Gastrocnemius medialis (tissue), 4 donors: ENCODE measurements at places on chromosomes 7 and 10. TPM values are rescaled to one million over a fixed set of nuclear protein-coding genes. Genes with fewer than 3 reads are reported as not detected.

GRCh38 chr10:108388706-108389105 lies 1224.2 kb upstream of the SORCS1 start:
- no peak for DNase-seq

GRCh38 chr7:127390186-127390816 lies 2.2 kb downstream of the ZNF800 start:
- no peak for DNase-seq

GRCh38 chr7:2799253-2799652 lies 44.9 kb downstream of the GNA12 start:
- DNase-seq, result no peak

DNA sequence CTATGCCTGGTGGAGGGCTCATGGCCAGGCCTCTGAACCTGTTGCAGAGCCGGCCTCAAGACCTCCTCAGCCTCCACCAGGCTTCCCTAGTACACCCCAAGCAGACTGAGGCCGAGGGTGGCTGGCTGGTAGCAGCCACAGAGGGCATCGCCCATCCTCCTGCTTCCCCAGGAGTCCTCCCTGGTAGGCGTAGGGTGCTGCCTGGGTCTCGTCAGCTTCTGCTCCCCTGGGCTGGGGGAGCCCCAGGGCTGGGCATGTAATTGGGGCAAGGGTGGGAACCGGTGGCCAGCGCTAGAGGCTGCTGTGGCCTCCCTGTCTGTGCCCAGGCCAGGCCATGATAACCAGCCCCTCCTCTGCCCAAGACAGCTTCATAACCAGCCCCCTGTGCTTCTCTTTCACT lies 32.6 kb downstream of the TBATA start:
- no peak for DNase-seq

GRCh38 chr10:5527332-5528200 lies 2.8 kb downstream of the CALML3 start:
- no peak for DNase-seq

DNA sequence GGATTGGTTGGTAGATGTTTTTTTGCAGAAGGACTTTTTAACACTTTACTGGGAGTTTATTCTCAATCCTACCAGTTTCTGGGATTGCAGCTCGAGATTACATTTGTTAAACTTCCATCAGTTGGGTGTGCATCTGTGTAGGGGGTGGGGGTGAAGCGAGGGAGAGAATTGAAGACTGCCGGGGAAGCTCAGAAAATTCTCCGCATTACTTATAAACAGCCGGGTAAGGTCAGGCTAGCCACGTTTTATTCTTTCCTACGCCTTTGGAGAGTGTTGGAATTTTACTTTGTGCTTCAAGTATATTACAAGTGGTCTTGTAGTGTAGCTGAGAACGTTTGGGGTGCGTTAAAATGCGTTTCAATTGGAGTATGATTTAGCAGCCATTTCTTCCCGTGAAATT lies 1.1 kb downstream of the PALS2 start:
- no peak for DNase-seq

DNA sequence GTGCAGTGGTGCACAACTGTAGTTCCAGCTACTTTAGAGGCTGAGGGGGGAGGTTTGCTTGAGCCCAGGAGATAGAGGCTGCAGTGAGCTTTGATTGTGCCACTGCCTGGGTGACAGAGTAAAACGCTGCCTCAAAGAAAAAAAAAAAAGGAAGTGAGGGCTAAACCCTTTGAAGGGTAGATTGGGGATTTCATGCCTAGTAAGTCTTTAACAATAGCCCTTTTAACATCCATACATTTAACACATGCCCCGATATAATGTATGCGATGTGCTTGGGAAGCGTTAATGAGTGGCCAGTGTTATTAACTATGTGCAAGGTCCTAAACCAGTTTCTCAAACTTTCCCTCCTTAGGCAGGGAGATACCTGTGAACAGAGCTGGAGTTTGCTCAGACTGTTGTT lies 229.2 kb upstream of the HPS1 start:
- no peak for DNase-seq

DNA sequence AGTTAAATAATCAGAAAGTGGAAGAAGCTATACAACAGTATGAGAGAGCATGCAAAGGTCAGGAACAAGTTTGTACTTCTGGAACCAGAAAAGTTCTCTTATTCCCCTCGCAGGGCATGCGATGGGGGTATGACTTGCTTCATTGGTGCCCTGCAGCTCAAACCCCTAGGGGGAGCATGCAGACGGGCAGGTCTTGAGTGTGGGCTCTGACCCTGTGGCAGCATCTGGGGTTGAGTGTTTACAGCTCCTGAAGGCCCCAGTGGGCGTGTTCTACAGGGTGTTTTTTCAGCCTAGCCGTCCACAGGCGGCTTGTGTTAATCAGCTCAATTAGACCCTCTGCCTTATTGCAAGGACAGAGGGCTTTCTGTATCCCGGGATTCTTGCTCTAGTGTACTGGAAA lies 44.5 kb downstream of the KIF20B start:
- no peak for DNase-seq

- DNase-seq, result no peak
Measured at GRCh38 chr7:80379034-80379982, 132.6 kb downstream of the GNAT3 start.

DNA sequence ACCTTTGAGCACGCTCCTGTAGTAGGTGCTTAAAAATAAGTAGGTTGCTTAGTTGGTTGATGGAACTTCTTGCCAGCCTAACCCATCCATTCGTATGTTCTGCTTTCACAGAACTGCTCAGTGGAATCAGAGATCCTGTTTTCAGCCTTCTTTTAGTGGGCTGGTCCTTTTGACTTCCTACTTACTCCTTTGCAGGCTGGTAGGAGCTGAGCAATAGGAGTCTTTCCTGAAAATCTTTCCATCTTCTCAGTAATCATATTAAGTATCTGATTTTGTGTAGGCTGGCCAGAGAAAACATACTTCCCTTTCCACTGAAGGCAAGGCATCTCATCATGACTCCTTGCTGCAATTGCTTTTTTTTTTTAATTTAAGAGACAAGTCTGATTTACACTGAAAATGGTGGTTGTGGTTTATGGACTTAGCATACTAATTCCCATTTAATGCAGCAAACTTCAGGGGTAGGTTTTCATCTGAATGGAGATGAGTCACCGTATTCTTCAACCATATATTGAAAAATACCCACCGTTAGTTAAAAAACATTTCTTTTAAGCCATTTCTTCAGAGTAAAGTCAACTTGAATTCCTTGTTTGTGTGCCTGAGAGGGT lies 208.0 kb downstream of the ZNF365 start:
- no peak for DNase-seq

GRCh38 chr7:26034391-26034790 lies 117.6 kb upstream of the NFE2L3 start:
- no peak for DNase-seq

- DNase-seq, result no peak
Measured at GRCh38 chr10:132657127-132657706, 119.6 kb downstream of the INPP5A start.

Gene ADAM12
- not detected for total RNA-seq

Gene SFRP5
- not detected for total RNA-seq

Gene ZNF365
- not detected for total RNA-seq

Gene PROSER2
- 1.2 TPM for total RNA-seq

Gene CLCN1
- total RNA-seq, result 1.9 TPM

Gene HYCC1
- 147 TPM for total RNA-seq

Gene OPN4
- 0.13 TPM for total RNA-seq

Gene APBB1IP
- 0.97 TPM for total RNA-seq
